ENCODE measurements at places on chromosomes 12 and 14.

DNA sequence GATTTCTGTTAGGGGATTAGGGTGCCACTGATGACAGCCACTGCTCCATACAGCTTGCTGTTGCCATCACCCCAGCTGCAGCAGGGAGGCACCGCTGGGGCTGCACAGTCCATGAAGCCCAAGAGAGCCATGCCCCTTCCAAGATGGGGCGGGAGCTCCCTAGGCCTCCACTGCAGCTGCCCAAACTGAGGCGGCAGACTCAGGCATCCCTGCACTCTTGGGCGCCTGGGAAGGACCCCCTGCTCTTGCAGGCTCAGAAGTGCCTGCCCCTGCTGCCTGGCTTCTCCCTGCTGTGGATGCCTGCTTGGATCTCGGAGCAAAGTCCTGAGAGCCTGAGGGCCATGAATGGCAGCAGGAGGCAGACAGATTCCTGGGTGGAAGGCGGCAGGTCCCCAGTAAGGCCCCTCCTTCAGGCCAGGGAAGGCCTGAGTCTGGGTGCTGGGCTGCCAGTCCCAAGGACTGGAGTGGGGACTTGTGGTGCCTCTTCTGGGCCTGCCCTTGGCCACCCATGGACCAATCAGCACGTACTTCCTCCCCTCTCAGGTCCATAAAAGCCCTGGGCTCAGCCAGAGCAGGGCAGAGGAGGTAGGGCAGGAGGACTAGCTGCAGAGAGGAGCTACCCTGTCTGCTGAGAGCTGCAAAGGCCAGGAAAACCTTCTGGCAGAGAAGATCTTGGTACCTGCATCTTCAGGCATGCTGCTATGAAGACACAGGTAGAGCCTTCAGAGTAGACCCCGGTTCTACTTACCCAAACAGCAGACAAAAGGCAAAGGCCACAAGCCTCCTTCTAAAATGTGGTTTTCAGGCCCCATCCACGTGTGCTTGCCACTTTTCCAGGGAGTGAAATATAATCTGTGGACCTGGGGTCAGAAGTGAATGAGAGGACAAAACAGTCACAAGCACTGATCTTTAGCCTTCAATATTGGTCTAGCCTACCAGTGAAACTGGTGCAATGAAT, 30.0 kb upstream of the STK38L start:
- no peak for DNase-seq

- no peak for DNase-seq
Observed at GRCh38 chr14:59849411-59850130, 21.0 kb downstream of the RTN1 start.

- no peak for DNase-seq
Observed at GRCh38 chr14:102579696-102580549, 12.5 kb upstream of the RCOR1 start.

GRCh38 chr14:24876996-24877395, 173.0 kb downstream of the STXBP6 start:
- DNase-seq = no peak

DNA sequence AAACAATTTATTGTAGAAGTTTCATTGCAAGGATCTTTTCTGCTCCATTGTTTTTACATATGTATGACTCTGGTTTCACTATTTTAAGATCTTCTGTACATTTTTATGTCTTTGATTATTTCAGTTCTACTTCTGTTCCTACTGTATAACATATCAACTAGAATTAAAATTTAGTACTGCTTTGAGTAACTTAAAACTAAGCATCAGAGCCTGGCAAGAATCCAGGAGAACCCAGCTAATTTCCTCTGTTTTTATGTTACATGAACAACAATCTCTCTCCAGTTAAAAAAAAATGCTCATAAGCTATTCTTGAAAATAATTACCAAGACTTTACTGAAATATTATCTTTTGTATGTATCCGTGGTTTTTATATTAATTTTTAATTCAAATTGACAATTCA, 370.7 kb downstream of the TMTC2 start:
- no peak for DNase-seq

DNA sequence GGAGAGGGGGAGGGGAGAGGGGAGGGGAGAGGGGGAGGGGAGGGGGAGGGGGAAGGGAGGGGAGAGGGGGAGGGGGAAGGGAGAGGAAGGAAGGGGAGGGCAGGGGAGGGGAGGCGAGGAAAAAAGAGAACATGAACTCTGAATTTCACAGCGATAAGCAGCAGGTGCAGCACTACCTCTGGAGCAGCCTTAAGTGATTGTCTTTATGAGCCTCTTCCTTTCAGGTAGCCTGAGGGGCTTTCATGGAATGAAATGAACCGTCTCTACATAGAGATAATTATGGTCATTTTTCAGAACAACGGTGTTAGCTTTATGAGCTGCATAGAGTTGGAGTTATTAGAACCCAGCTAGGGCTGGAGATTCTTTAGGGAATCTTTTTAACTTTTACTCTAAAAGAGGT, 18.1 kb upstream of the PTCSC3 start:
- peak; percentile 77 for DNase-seq

DNA sequence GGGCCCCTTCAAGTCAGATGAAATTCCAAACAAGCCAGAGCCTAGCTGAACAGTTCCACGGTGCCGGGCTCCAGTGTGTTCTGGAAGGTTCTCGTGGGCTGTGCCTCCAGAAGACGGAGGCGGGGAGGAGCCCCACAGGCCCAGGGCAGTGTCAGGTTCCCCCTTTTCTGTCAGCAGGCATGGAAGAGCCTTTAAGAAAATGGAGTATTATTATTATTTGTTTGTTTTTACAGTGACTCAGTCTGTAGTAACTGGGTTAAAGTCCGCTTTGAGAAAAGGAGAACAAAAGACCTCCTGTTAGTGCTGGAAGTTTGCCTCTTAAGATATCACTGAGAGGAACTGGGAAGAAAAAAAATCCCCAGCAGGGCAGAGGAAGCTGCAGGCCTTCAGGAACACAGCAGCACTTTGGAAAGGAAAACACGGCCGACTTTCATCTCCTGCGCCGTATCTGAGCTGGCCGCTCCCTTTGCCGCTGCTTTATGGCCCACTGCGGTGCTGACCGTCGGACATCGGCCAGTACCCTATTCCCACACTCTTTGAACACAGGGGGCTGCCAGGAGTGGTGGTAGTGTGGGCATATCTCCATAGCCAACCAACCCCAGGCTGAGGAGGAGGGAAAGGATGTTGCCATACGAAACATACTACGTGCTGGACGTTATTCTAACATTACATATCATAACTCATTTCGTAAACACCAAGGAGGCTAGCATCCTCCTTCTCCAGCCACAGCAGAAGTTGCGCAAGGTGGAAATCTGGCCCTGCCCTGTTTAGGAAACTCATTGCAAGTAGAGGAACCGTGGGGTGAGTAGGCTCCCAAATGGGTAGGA, 194.0 kb downstream of the ZFP36L1 start:
- DNase-seq = no peak

Data from NCI-H187 (cell line).